ENCODE measurements at places on chromosomes 6 and 20.

GRCh38 chr6:55734256-55734655 lies 141.1 kb downstream of the BMP5 start:
- DNase-seq = no peak

DNA sequence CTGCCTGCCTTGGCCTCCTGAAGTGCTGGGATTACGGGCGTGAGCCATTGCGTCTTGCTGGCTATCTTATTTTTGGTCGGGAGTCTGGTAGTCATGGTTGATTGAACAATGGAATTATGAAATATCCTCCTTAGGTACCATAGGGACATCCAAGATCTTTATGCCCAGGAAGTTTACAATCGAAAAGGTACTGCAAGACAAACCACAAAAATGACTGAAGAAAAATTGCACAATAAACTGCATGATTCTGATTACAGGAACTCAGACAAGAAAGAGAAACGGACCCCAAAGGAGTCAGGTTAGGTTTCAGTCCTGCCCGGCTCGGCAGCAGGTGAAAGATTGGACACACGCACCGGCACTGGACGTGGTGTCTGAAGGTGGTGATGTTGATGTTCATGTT lies 5.3 kb downstream of the SLC26A8 start:
- DNase-seq = no peak

DNA sequence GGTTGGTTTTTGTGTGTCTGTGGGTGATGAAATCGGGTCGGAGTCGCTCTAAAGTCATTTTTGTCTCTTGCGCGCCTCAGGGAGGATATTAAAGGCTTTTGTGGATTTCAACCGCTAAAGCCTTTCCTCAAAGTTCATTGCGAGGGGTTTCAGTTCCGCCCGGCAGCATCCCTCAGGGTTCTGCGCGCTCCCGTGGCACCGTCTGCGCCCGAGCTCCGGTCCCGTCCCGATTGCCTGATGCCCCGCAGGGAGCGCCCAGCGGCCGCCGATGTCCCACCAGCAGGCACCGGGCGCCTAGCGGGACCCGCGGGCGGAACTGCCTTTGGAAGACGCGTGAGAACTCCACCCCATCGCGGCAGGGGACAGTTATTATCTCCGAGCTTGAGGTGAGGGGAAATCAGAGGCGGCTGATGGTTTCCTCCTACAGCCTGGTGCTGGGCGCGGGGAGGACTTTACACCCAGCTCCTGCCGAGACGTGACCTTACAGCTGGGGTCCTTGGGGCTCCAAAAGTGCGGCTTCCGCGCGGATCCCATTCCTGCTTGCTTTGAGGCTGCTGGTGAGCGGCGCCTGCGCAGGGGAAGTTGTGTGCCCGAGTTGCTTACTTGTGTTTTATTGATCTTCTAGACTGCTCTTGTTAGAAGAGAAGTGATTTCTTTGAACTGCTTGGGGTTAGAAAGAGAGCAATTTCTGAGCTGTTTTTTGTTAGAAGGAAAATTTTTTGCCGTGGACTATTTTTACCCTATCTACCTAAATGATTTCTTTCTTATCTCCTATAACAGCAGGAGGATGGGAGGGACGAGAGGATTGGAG lies 27.1 kb downstream of the ULBP1 start:
- no peak for DNase-seq

- no peak for DNase-seq
These were observed 205.3 kb downstream of the EYA2 start for GRCh38 chr20:47099825-47100441.

- no peak for DNase-seq
These were observed 284.6 kb downstream of the CDH4 start for GRCh38 chr20:61536671-61537070.

DNA sequence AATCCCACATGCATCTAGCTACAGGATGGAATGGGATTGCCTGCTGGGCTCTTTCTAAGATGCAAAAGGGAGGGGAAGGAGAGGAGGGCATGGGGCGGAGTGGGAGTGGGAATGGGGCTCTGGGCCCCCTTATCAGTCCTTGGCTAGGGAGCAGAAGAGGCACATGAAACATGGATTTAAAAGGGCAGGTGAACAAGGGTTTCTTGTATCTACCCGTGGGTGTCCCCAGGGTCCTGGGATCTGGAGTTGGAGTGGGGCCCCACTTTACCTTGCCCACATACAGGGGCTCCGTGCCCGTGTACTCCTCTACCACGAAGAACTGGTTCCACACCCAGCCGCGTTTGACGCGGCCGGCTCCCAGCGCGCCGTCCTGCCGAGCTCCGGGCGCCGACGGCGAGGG lies 57.5 kb downstream of the CDH22 start:
- DNase-seq = no peak

GRCh38 chr6:38153798-38154345 lies 334.3 kb downstream of the ZFAND3 start:
- DNase-seq = no peak

DNA sequence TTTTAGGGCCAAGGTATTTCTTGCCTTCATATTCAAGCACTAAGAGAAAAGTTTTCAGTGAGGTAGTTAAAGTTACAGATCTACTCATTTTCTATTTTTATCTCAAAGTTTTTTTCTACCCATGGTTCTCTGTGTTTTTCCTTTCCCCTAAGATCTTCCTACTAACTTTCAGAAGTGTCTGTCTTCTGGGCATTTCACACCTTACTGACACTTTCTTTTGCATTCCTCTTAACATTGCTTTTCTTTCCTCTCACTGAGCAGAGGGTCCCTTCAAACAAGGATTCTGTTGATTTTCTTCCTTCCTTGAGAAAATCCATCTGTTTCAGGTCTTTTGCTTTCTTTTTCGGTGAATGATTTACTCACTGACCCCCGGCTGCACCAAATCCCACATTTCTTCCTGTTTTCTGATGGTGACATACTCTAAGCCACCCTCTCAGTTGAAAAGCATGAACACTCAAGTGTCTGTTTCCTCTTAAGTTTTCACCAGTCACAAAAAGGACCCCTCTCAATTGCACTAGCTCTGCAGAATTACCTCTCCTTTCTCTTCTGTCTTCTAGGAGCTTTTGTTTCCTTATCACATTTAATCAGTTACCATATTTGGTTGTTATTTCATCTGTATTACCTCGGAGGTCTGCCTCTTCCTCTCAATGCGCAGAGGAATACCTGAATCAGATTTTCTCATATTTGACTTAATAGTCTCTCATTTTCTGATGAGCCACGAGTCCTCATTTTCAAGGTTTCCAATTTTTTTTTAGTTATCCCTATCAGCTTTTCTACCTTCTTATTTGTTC lies 73.5 kb upstream of the RNF217 start:
- no peak for DNase-seq

DNA sequence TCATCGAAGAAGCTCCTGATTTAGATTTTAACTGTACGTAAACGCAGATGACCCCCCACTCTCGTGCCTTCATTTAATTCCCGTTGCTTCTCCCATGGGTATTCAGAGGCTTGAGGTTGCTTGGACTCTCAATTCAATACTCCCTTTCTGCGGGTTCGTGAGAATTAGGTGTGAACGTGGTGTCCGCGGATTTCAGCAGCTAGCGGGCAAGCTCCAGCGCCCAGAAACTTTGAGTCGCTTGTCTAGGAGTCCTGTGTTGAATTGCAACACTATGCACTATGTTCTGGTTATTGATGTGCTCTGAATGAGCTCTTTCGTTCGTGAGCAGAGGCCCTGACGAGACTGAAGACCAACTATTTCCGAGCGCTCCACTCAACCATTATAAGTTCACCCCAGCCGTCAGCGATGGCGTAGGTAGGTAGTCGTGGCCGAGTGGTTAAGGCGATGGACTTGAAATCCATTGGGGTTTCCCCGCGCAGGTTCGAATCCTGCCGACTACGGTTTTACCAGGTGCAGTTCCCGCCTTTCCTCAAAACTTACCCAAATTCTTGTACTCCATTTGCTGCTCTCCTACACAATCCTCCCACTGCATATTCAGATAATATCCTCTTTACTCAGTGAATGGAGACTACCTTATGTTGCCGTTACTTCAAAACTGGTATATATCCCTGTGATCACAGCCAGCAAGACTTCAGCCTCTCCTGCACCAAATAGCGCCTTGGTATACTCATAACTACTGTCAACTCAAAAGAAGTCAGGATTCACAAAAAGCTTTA lies 72.6 kb upstream of the ZNF184 start:
- no peak for DNase-seq

DNA sequence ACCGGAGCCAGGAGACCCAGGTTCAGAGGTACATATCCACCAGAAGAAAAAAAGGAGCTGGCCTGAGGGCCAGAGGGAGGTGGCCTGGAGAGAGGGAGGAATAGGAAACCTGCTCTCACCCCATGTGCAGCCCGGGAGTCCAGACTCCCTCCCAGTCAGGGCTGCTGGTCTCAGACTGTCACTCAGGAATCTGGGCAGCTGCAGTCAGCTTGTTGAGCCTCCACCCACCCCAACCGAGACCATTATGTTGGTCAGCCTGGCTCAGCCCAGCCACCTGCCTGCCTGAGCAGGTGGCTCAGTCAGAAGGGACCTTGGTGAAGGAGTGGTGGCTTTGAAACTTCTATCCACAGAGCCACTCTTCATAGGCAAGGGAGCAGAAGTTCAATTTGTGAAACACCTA lies 53.3 kb upstream of the EPB41L1 start:
- DNase-seq = no peak

GRCh38 chr6:2598867-2599266 lies 151.9 kb downstream of the MYLK4 start:
- no peak for DNase-seq

- no peak for DNase-seq
These were observed 810 bp downstream of the MRPL18 start for GRCh38 chr6:159790956-159791598.

GRCh38 chr20:60073504-60073903 lies 115.3 kb downstream of the CDH26 start:
- no peak for DNase-seq

DNA sequence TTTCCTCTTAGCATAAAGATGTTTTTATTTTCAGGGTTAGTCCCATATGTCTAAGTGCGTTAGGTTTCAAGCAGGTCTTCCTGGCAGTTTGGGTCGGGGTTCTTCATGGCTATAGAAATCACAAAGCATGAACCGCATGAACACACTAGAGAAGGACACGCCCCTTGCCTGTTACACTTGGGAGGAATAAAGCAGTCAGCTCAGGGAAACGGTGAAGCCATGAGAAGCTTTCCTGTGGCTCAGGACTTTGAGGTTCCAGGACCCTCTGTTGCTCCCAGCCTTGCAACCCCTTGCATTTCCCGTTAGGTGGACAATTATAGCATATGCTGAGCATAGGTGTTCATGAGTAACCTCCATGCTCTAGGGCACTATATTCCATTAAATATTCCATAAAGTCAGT lies 96.7 kb downstream of the SYCP2 start:
- DNase-seq = no peak

DNA sequence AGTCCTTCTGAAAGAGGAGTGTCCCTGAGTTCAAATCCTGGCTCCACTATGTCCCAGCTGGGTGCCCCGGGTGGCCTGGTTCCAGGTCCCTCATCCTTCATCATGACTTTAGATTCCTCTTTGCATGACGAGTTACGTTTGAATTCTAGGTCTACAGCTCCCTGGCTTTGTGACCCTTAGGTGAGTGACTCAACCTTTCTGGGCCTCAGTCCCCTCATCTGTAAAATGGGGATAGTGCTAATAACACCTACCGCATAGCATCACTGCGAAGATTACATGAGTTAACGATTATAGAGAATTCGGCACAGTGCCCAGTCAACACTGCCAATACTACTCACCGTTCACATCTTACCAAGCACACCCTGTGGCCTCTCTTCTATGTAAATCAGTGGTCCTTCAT lies 39.4 kb downstream of the RSPO4 start:
- DNase-seq = no peak

- DNase-seq = no peak
These were observed 59.5 kb upstream of the MPC1 start for GRCh38 chr6:166442131-166442685.

DNA sequence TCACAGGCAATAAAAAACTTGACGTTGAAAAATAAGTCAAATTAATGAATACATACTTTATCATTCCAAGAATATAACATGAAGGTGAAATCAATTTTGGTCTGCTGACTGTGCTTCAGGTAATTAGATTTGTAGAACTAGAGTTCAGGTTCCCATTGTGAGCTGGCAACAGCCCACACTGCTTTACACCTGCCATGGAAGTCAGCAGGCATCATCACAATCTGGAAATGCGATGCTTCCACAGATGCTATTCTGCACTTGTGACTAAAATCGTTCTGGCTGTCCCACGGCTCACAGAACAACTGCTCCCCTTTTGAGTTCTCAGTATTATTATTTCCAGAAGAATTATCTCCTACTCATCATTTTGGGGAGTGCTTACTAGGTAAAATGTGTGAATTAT lies 62.6 kb upstream of the THEMIS start:
- DNase-seq = no peak

DNA sequence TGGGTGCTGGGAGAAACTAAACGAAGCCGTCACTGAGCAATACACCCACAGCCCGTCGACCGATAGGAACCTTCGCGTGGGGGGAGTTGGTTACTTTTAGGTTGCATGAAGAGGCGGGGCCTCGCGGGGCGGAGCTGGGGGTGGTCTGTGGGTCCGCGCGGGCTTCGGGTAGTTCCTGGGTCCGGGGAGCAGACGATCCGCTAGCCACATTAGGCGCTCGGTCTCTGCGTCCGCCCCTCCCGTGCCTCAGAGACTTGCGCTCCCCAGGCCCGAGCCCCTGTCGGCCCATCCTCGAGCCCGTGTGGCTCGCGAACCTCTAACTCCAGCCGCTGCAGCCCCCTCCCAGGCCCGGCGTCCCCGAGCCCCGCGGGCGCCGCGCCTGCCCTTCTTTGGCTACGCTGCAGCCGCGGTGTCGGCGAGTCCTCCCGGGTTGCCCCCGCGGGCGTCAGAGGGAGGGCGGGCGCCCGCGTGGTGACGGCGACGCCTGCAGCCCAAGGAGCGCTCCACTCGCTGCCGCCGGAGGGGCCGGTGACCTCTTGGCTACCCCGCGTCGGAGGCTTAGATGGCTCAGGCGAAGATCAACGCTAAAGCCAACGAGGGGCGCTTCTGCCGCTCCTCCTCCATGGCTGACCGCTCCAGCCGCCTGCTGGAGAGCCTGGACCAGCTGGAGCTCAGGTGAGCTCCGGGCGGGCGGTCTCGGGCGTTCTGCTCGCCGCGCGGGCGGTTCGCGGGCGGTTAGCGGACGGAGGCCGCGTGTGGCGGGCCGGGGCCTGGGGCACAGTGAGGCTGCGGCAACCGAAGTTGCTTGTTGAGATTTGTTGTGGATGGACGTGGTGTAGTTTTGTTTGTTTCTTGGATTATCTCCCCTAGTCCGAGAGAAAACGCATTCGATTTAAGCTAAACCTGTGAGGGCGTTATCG lies at the start of gene BAG2:
Gene BAG2, plus strand, starts transcription at position 191 of the 920 bp plus-strand sequence. Its CDS starts 372 bp downstream, at position 563.
- peak; percentile 59 for DNase-seq

DNA sequence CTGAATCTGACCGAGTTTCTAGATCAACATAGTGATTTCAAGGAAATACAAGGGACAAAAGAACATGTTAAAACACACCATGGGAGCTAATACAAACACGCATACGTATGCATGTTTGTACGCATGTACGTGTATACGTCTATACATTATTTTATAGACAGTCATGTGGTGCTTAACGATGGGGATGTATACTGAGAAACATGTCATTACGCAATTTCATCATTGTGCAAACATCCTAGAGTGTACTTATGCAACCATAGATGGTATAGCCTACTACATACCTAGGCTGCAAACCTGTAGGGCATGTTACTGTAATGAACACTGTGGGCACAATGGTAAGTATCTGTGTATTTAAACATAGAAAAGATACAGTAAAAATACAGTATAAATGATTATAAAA lies 25.0 kb upstream of the NELFCD start:
- no peak for DNase-seq

Data from activated naive CD4-positive, alpha-beta T cell (primary cell).